ENCODE measurements at places on chromosomes 2 and 18. TPM values are rescaled to one million over a fixed set of nuclear protein-coding genes. Genes with fewer than 3 reads are reported as not detected.

Gene TMEM169
- 28.8 TPM for polyA plus RNA-seq

Gene DNAJC5G
- polyA plus RNA-seq, result not detected

Gene ZNF804A
- polyA plus RNA-seq, result 2.9 TPM

Gene HRH4
- 0.12 TPM for polyA plus RNA-seq

Gene B3GNT7
- 0.06 TPM for polyA plus RNA-seq

Gene PLEKHA3
- polyA plus RNA-seq, result 16.8 TPM

Gene KIF3C
- 65.3 TPM for polyA plus RNA-seq

Gene GPBAR1
- polyA plus RNA-seq, result not detected

Gene SCYGR4
- polyA plus RNA-seq, result not detected

Gene ATG9A
- 25.6 TPM for polyA plus RNA-seq

Gene TRAK2
- 19.6 TPM for polyA plus RNA-seq

Gene C1D
- polyA plus RNA-seq, result 35.4 TPM

Gene PER2
- polyA plus RNA-seq, result 2.6 TPM

Gene RASGRP3
- polyA plus RNA-seq, result 20.2 TPM

Gene MEP1B
- not detected for polyA plus RNA-seq

Gene DES
- polyA plus RNA-seq, result not detected

Gene RIT2
- 1.1 TPM for polyA plus RNA-seq

Gene ANKRD62
- not detected for polyA plus RNA-seq

Gene MAB21L4
- polyA plus RNA-seq, result not detected

Gene KIF1A
- polyA plus RNA-seq, result 89.2 TPM

Gene FABP1
- not detected for polyA plus RNA-seq

Gene NEUROD1
- polyA plus RNA-seq, result not detected

Gene HJURP
- polyA plus RNA-seq, result 1.3 TPM

Gene KCNG3
- polyA plus RNA-seq, result 1.1 TPM

Gene REG1A
- polyA plus RNA-seq, result not detected

Gene ITGAV
- 6.6 TPM for polyA plus RNA-seq

Gene MARCHF7
- 193 TPM for polyA plus RNA-seq

Gene ZEB2
- 2.2 TPM for polyA plus RNA-seq

Gene KLHL30
- polyA plus RNA-seq, result not detected

Gene TMEM185B
- 5.7 TPM for polyA plus RNA-seq

Gene NCL
- 101 TPM for polyA plus RNA-seq

Gene POTEJ
- polyA plus RNA-seq, result 0.16 TPM

Gene ARHGAP25
- not detected for polyA plus RNA-seq

Gene PDCD1
- polyA plus RNA-seq, result not detected

Gene USP34
- polyA plus RNA-seq, result 87.9 TPM

Gene AKAIN1
- polyA plus RNA-seq, result not detected

Gene FAM228A
- polyA plus RNA-seq, result 2.6 TPM

Gene VAMP5
- polyA plus RNA-seq, result not detected

Gene SERPINB3
- polyA plus RNA-seq, result not detected

Gene MARCHF4
- 13.0 TPM for polyA plus RNA-seq
